ENCODE measurements at places on chromosomes 16 and 17.
A peak's percentile ranks its signal among the peaks of the same experiment; 100 is the strongest.

- DNase-seq: no peak
These were observed 116.5 kb upstream of the AXIN2 start for GRCh38 chr17:65677932-65678331.

- DNase-seq: no peak
These were observed 6.6 kb upstream of the PDP2 start for GRCh38 chr16:66873685-66874055.

DNA sequence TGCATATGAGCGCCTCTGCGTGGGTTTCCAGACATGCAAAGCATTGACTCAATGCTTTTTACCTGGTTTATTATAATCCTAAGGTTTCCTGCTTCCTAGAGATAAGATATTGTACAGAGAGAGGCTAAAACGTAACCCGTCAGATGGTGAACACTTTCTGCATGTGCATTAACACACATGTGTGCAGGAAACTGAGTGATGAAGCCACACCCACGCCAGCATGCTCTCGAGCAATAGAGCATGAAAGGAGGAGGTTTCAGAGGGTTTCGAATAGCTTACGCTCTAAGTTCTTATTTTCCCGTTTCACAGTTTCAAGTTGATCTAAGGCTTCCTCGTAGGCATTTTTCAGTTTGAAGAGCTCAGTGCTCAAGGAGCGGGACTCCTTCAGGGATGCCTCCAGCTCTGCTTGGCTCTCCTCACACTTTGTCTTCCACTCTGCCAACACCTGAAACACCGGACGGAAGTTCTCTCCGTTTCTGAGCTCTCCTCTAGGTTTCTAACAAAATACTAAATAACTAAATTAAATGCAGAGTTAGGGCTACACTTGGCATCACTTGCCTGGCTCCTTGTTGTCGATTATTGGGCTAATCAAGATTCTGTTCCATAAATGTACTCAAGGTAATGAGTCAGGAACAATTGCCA is 23.2 kb downstream of the MYH3 start:
- no peak for DNase-seq

- peak; percentile 29 for DNase-seq
These were observed 997 bp downstream of the ACADVL start for GRCh38 chr17:7220593-7221277.

DNA sequence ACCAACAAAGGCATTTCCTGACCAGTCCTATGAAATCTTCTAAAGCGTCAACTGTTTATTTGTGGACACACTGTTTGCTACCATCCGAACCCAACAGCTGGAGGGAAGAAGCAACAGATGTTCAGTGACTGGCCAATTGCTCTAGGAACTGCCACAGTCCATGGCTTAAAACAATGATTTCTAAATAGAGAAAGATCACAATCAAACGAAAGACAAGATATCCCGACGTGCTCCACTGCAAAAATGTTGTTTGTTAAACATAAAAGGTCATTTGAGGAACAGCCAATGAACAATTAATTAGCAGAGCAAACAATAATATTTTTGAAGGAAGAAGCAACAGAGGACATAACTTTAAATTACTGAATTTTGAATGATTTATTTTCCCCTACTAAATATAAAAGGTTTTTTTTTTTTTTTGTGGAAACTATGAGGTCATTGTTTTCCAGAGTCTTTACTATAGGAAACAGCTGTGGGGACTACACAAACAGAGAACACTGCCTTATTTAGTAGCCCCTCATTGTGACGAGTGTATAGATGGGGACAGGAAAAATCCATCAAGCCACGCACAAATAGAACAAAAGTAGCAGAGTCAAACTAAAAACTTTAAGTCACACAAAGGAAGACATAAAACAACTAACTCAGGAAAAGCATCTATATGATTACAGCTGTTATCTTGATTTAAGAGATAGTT is 17.2 kb downstream of the USP31 start:
- no peak for DNase-seq

DNA sequence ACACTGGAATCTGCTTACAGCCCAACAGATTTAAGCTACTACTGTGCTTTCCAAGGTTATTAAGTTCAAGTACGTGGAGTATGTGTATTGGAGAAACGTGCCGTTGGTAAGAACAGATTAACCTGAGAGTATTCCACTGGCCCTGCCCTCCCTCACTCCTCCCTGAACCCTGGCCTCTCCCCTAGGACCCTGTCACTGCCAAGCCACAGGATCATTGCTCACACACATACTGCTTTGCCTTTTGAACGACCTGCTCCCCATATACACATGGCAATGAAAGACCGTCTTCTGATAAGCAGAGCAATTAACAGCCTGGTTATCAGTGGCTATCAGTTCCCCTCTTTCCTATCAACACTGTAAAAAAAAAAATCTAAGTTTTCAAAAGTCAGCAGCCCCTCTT is 458.9 kb upstream of the DYNLRB2 start:
- no peak for DNase-seq

DNA sequence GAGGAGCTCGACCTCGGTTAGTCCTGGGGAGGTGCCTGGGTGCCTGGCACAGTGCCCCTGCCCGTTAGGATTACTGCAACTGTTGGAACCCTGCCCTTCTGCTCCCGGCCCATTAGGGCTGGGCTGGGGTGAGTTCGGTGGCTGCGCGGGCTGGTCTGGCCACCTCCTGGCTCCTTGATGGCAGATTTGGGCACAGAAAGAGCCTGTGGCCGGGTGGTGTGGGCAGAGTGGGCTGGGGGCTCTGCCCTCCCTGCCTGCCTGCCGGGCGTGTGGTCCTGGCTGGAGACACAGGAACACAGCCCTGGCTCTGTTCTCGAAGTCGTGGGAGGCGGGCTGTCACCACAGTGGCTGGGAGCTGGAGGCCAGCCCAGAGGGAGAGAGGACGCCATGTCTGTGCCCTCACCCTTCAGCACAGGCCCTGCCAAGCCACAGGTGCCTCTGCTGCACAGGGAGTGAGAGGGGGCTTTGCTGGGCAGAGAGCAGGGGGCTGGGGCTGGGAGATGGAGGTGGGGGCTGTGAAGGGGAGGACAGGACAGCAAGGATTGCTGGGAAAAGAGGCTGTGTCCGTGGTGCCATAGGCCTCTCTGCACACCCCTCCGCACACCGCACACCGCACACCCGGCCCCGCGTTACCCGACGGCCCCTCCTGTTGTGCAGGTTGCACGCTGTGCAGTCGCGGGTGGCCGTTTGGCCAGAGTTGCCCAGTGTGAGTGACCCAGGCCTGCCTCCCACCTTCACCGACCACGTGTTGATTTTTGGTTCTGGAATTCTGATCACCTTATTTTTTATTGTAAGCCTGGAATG is 236.6 kb upstream of the GSE1 start:
- no peak for DNase-seq

GRCh38 chr17:17355426-17355825 is 52.3 kb downstream of the NT5M start:
- no peak for DNase-seq

DNA sequence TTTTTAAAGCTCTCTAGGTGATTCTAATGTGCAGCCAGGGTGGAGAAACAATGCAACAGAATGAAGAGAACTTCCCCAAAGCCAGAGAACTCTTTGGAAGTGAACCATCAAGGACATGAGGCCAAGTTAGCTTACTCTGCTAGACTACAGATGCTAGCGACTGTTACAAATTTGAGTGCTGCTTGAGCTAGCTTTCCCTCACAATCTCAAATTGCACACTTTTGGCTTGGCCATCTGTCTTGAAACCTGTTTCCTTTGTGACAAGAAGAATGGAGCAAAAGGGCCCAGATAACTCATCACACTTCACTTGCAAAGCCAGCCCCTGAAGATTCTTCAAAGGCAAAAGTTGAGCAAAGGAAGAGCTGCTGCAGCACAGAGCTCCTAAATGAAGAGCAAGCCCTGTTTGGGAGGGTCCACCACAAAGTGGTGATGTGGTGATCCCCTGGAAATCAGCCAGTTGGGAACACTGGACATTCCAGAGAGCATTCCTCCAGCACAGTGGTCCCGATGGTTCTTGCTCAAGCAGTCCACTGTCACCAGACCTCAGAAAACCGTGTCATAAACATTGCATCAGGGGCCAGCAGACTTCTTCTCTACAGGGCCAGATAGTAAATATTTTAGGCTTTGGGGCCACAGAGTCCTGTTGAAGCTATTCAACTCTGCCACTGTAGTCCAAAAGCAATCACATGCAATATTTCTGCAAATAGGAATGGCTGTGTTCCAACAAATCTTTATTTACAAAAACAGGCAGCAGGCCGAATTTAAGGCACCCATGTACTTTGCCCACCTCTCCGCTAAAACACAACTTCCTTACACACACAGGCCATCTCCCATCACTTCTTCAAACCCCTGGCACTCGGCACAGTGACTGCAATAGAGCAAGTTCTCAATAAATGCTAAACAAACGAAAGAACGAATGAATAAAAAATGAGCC is 21.2 kb downstream of the SLC39A11 start:
- no peak for DNase-seq

DNA sequence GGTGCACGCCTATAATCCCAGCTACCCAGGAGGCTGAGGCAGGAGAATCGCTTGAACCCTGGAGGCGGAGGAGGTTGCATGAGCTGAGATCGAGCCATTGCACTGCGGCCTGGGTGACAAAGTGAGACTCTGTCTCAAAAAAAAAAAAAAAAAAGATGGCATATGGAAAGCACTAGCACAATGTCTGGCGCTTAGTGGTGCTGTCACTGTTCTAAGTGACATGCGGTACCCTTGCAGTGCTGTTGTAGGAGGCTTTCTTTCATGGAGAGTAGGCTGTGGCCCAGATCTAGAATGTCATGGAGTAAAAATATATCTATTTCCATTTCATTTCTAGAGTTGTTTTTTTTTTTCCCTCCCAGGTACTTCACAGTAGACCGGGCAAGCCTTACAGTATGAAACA is 14.6 kb upstream of the METTL9 start:
- no peak for DNase-seq

DNA sequence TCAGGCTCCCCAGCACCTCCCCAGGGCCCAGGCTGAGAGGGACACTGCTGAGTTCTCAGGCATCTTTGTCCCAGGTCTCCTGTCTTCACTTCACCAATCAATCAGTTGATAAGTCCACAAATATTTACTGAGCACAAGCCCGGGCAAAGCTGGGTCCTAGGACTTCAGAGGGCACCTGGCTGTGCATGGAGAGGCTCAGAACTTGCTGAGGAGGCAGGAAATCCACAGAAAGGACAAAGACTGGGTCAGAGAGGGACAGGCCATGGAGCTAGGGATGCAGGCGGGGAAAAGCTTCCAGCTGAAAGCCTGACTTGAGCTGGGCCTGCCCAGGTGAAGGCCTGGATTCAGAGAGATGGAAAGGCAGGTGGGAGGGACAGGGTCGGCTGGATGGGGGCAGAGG is 33.2 kb upstream of the C1QL1 start:
- no peak for DNase-seq

DNA sequence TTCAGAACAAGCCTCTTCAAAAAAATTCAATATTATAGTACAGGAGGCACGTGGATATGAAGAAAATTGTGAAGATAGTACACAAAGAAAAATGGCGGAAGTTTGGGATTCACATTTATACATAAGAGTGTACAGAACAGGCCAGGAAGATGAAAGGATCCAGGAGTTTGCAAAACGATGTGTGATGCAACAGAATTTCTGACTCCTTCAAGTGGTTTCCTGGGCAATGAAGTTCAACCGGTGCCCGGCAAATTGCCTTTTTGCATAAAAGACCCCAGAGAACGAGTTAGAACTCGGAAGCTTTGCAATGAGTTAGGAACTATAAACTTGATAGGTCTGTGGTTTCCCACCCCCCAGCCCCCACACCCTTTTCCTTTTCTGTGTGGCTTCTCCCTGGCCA is 189.1 kb downstream of the SALL1 start:
- no peak for DNase-seq

- DNase-seq: no peak
These were observed 7.6 kb downstream of the SGCA start for GRCh38 chr17:50173335-50173941.

- no peak for DNase-seq
These were observed 22.2 kb downstream of the TEX2 start for GRCh38 chr17:64240741-64241347.
